ACHN (cell line): ENCODE measurements at places on chromosomes 11 and 22.

- DNase-seq: no peak
Observed at GRCh38 chr22:19960491-19961200, 19.0 kb upstream of the TXNRD2 start.

DNA sequence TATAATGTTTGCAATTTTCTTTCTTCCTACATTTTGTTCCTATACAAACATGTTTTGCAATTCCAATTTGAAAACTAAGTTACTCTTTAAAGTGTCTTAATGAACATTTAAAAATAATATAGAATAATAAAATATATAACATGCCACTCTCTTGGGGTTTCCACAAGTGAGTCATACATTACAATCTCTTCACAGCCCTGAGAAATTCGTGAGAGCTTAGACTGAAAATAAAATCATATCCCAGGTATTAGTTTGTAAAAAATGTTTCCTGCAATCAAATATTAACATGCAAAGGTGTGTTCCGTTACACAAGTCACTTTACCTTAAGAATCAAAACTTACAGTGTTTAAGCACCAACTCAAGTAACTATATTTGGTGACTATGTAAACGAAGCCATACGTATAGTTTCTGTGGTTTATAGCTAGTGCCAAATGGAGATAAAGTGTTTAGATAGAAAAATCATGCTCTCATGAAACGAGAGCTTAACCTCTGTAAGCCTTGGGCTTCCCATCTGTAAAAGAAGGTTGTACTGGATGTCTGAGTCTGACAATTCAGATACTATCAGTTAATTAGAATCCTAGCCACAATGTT, 253.6 kb upstream of the ANO3 start:
- DNase-seq: no peak

GRCh38 chr11:65559951-65560537, 1.9 kb upstream of the LTBP3 start:
- DNase-seq: peak; percentile 58

DNA sequence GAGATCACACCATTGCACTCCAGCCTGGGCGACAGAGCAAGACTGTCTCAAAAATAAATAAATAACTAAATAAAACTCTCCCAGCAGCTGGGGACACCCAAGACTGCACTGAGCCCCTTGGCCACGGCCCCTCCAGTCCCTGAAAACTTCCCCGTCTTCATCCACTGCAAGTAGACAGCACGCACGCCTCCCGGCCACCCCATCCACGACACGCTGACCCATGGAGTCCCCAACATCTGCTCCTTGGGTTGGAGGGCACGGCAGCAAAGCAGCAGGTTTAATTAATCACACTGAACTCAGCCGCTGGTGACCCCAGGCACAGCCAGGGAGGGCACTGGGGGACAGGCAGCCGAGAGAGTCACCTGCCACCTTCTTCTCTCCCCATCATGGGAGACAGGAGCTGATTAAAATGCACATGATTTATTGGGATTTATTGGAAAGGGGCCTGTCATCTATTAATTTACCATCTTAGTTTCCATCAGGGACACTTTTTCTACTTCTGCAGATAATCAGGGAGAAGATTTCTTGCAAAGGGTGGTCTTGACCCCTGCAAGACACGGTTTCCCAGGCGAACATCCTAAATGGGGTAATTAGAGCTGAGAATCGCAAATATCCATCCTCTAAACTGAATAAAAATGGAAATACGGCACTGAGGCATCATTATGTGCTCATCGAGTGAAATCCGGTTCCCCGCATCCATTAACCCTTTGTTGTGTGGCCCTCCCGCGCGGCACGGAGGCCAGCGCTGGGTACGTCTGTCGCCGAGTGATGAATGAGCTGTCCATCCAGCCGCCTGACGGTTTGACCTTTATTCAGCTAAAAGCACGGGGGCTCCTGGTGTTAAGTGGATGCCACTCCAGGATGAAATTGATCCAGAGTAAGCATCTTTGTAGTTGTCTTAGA, 178.3 kb downstream of the BRD1 start:
- DNase-seq: no peak

- no peak for DNase-seq
Observed at GRCh38 chr22:43818981-43819380, 6.9 kb upstream of the EFCAB6 start.

DNA sequence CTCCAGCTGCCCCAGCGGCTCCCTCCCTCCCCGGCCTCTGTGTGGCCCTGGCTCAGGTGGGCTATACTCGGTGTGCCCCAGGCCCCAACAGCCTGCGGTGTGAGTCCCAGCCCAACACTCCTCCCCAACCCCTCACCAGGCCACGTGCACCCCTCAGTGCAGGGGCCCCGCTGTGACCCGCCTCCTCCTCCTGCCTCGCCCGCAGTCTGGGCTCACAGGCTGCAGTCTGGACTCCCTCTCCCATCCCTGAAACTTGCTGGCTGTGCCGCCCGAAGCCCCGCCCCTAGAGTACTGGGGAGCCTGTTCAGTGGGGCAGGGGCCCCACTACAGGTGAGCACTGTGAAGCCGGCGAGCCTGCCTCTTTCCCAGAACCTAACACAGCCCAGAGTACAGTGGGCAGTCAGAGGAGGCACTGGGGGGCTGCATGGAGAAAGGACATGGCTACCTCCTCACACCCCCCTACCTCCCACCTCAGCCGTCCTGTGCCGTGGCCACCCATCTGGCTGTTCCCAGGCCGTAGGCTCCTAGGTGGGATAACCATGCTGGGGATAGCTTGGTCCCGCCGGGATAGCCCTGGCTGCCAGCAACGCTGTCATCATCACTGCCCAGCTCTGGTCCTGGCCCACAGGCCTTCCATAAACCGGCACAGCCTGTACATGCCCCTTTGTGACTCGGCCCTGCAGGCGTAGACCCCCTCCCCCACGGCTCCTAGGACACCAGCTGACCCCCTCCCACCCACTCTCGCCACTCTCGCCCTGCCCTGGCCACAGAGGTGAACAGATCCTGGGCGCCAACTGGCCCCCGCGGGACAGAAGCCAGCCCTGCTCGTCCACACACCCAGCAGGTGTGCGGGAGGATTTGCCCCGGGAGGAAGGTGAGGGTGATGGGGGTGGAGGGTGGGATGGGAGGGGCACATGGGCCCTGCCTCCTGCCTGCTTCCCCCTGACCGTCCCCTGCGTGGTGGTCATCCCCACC, 29.7 kb downstream of the CELSR1 start:
- DNase-seq: no peak

DNA sequence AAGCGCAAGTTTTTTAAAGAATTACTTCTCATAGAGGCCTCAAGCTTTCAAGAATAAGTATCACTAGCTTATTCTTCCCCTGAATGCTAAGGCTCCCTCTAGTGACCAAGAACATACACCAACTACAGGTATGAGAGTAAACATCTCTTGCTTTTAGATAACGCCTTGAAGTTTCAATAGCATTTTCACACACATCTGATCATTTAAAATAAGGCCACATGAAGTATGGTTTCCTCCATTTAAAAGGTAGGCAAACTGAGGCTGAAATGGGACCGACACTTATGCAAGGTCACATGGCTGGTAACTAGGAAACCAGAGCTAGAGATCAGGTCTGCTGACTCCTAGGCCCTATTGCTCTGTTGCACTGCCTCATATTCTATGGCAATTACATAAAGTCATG, 66.5 kb downstream of the CCDC34 start:
- DNase-seq: peak; percentile 53

DNA sequence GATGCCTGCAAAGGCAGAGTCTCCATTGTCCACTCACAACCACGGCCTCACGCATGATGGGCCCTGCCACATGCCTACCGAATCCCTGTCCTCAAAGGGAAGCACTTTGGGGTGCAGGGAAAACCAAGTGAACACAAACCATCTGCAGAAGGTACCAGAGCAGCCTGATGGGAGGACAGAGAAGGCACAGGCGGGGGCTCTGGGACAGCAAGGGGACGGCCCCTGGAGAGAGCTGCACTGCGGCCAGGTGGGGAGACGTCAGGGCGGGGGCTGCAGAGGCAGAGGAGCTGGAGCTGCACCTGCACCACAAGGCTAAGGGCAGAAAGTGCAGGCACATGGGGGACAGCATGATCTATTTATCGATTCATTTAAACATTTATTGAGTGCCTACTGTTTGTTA, 1056.0 kb downstream of the TBC1D22A start:
- DNase-seq: no peak

GRCh38 chr11:43575913-43576310, 104.6 kb upstream of the HSD17B12 start:
- no peak for DNase-seq

- no peak for DNase-seq
Observed at GRCh38 chr11:117092951-117093590, 5.2 kb downstream of the SIK3 start.
